ENCODE measurements at places on chromosomes 6 and 20. TPM values are rescaled to one million over a fixed set of nuclear protein-coding genes. Genes with fewer than 3 reads are reported as not detected.

DNA sequence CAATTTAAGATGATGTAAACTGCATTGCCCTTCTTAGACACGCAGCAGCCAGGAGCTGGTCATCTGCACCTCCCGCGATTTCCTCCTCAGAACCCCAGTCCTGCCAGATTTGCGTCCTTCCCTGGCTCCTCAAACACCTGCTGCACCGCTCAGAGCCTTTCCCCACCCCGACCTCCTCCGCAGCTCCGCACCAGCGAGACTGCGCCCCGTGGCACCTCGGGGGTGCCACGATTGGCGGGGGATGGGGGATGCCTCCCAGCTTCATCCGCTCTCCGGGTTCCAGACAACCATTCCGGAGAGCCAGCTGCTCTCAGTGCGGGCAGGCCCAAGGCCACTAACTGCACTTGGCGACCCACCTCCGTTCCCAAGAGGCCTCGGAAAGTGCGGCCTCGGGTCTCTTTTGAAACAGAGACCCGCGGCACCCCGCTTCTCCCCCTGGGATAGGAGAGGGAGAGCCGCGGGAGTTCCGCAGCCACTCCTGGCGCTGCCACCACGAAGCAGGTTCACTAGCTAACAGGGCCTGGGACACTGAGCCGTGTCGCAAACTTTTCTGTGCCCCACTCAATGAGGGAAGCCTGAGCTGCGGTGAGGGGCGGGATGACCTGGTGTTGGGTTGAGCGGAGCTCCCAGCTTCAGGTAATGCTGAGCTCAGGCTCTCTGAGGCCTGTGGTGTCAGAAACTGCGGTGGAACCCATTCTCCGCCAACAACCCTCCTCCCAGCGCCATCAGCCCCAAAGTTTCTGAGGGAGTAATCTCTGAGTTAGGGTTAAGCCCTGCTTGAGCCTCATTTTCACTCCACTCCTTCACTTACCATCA, 7.3 kb upstream of the TFAP2A start:
- DNase-seq, result no peak

GRCh38 chr20:52411611-52412010, 220.0 kb upstream of the ZFP64 start:
- no peak for DNase-seq

DNA sequence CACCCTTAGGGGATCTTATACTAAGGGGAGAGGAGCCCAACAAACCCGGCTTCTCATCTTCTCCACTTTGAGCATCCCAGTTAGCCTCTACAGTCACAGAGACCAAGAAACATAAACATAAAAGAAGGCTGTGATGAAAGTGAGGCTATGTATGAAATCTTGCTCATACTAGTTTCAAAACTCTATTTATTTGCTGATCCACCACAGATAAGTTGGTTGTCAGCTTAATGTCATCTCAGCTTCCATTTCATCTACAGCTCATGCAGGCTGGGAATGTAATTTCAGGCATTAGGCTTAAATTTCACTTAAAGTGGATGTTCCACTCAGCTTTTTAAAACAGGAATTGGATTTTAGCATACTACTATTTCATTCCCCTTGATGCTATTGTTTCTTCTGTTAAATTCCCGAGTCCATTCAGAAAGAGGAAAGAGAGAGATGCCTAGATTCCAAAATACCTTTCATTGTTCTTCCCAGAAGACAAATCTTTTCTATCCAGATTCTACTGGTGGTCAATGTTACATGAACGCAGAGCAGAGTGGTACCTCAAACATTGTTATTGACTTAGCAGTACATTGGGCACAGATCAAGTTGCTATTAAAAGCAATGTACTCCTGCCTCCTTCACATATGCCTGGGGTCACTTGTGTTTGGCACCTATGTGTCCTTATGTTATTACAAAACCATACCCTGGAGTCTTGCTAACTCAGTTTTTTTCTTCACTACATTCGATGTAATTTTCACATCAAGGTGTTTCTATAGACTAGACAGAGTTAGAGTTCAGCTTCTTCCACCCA, 149.0 kb downstream of the HACE1 start:
- no peak for DNase-seq

The TPMT gene
- 9.5 TPM for total RNA-seq

The RBBP8NL gene
- total RNA-seq, result 11.4 TPM

Data from ureter (tissue), 1 donor.